ENCODE measurements at places on chromosomes 7 and 10.

DNA sequence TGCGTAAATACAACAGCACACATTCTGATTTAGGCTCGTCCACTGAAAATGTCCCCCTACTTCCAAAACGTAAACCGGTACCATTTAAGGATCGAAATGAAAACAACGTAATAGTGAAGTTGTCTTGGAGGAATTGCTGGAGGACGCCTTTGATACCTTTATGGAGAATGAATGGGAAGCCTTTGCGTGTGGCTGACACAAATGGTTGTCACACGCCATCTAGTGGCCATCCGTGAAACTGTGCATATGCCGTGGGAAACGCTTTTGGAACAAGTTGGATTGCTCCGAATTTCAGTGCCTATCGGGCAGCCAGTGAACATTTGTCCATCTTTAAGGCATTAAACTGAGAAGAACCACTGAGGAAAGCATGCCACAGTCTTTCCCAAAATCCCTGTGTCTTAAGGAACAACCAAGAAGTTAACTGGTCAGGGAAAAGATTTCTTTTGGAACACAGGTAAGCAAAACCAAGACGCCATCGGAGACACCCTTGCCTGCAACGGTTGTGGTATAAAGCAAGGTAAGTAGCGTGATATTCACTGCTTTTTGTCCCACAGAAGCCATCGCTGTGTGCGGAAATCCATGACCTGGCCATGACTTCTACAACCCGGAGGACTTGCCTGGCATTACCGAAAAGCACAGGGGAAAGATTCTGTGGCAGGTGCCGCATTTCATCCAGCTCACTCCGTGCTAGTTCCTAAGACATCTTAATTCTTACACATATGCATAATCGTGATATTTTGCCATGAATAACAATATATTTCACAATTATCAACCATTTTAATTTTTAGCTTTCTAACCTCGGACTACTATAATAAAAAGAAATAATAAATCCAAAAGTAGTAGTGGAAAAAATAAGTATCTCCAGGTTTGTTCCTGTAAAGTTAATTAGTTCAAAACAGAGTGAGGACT lies 100.6 kb downstream of the FAM204A start:
- DNase-seq, result peak; percentile 81

GRCh38 chr7:103637094-103637493 lies 191.1 kb upstream of the SLC26A5 start:
- DNase-seq, result no peak

DNA sequence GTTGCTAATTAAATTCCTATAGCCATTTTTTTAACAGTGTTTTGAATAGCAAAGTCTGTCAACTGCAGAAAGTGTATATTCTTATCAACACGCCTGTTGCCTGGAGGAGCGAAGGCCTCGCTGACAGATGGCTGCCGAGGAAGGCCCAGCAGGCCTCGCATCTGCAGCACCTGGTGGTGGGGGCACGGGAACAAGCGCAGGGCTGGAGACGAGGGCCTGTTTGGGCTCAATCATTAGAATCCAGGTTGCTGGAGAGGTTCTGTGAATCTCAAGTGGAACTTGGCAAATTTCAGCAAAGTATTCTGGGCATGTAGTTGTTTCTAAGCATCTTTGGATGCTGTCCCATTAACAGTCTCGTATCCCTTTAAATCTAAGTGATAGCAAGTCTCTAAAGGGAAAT lies 66.1 kb upstream of the FAM204A start:
- no peak for DNase-seq

GRCh38 chr10:104406715-104407650 lies 53.4 kb downstream of the CFAP58 start:
- DNase-seq, result peak; percentile 27
